CD4-positive, CD25-positive, alpha-beta regulatory T cell (primary cell): ENCODE measurements at places on chromosomes 5 and 9. TPM values are rescaled to one million over a fixed set of nuclear protein-coding genes. Genes with fewer than 3 reads are reported as not detected.

Gene LAMC3
- 0.99 TPM for total RNA-seq

Gene HTR1A
- not detected for total RNA-seq

Gene ENG
- total RNA-seq, result 3.6 TPM

Gene PHF19
- 149 TPM for total RNA-seq

Gene CER1
- not detected for total RNA-seq

Gene IFNA16
- not detected for total RNA-seq

Gene OR1J2
- 0.42 TPM for total RNA-seq

Gene OR1Q1
- 0.72 TPM for total RNA-seq

Gene RASGRF2
- total RNA-seq, result 10.3 TPM

- H3K27ac ChIP-seq, result no peak overlapping the region
- no peak for DNase-seq
- peaks cover 4% of the 10 kb centered on the region for H3K27me3 ChIP-seq
Measured at GRCh38 chr5:149940077-149940574, 4.5 kb downstream of the PDE6A start.

DNA sequence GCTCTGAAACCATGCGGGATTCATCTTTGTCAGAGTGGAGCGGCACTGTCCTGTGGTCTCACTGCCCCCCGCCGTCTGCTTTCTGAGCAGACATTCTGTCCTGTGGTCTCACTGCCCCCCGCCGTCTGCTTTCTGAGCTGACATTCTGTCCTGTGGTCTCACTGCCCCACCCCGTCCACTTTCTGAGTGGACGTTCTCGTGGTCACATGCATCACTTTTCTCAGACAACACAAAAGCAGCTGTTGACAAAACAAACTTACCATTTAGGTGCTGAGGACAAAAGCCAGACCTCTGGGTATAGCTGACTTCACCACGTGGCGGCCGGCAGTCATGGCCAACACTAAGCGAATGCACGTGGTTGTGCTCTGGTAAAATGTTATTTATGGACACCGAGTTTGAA lies 2.8 kb downstream of the LRRC14B start:
- H3K27ac ChIP-seq, result no peak overlapping the region
- H3K27me3 ChIP-seq, result no peaks in the 10 kb centered on the region
- no peak for DNase-seq

DNA sequence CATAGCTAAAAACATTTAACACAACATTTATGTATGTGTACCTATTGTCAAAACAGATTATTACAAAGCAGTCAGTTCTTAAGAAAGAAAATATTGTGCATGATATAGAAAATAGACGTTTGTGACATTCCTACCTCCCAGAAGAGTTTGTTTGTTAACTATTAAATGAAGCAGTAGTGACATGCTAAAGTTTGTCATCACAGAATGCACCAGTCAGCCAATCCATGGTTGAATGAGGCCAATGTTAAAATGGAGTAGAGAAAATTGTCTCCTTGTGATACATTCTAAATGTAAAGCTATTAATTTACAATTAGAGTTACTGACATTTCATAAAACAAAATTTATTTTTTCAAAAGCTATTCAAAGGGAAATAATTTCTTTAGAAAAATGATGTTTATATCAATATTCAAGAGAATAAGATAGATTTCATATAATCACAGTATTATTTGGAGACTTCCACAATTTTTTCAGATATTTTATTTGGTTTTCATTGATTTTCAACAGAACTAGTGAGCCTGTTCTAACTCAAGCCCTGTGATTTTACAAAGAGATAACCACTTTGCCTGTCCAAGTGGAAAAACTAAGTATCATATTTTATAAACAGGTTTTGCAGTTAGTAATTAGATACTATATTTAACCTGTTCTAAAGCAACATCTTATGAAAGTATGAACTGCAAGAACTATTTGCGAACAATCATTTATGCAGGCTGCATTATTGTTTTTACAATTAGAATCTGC lies 176.8 kb downstream of the ISL1 start:
- no peaks in the 10 kb centered on the region for H3K4me1 ChIP-seq
- no peaks in the 10 kb centered on the region for H3K27me3 ChIP-seq
- H3K4me3 ChIP-seq, result no peak overlapping the region

- no peak overlapping the region for H3K4me3 ChIP-seq
- H3K36me3 ChIP-seq, result no peaks in the 10 kb centered on the region
- no peak for DNase-seq
- H3K27me3 ChIP-seq, result peaks cover 19% of the 10 kb centered on the region
Measured at GRCh38 chr9:97737429-97737828, 40.3 kb upstream of the XPA start.

- no peaks in the 10 kb centered on the region for H3K4me1 ChIP-seq
- H3K4me3 ChIP-seq, result no peak overlapping the region
- no peak overlapping the region for H3K27ac ChIP-seq
Measured at GRCh38 chr5:125756456-125756855, 666.8 kb upstream of the GRAMD2B start.

DNA sequence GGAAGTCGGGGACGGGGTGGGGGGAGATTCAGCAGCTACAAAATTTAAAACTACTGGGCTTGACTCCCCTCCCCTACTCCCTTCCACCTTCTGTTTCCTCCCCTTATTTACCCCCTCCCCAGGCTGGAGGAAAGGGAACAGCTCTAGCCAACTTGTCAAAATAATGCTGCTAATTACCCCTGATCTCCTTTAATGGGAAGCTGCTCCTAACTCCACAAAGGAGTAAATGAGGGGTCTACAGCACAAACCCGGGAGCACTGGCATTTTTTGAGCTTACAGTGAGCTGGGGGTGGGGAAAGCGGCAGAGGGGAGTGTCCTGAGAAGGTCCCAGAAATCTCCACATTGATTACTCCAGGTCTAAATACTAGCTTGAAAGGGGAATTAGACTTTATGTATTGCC lies 3.1 kb downstream of the PTCH1 start:
- no peak overlapping the region for H3K4me3 ChIP-seq
- H3K36me3 ChIP-seq, result no peaks in the 10 kb centered on the region
- H3K4me1 ChIP-seq, result peaks cover 49% of the 10 kb centered on the region
- H3K27me3 ChIP-seq, result peaks cover 24% of the 10 kb centered on the region

DNA sequence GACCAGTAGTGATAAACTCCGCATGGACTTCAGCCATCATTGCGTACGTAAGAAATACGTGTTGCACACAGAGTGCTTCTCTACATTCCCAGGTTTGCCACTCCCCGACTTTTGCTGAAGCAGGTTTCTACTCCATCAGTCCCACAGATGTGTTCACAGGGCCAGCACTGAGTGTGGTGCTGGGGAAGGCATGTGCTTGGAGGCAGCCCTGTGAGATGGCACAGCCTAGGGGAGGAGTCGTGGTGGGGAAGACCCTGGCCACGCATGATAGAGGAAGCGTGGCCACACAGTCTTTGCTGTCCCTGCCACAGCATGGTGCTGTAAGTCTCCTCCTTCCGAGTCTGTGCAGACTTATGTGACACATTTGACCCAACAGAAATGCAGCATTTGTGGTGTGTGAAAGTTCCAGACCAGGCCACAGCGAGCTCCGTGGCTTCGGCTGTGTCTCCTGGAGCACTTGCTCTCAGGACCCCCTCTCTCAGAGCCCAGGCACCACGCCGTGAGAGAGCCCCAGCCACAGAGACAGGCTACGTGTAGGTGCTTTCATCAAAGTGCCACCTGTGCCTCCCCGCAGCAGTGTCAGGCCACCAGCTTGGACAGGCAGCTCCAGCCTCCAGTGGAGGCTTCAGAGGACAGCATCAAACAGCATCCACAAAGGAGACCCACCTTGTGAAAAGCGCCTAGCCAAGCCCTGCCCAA lies 197.8 kb downstream of the AUH start:
- no peak overlapping the region for H3K4me3 ChIP-seq
- H3K36me3 ChIP-seq, result no peaks in the 10 kb centered on the region
- no peaks in the 10 kb centered on the region for H3K27me3 ChIP-seq
- peaks cover 20% of the 10 kb centered on the region for H3K4me1 ChIP-seq

- DNase-seq, result no peak
- H3K4me3 ChIP-seq, result no peak overlapping the region
- no peaks in the 10 kb centered on the region for H3K4me1 ChIP-seq
- no peaks in the 10 kb centered on the region for H3K27me3 ChIP-seq
- H3K27ac ChIP-seq, result no peak overlapping the region
- no peaks in the 10 kb centered on the region for H3K36me3 ChIP-seq
Measured at GRCh38 chr9:106954558-106954957, 91.6 kb downstream of the ZNF462 start.

DNA sequence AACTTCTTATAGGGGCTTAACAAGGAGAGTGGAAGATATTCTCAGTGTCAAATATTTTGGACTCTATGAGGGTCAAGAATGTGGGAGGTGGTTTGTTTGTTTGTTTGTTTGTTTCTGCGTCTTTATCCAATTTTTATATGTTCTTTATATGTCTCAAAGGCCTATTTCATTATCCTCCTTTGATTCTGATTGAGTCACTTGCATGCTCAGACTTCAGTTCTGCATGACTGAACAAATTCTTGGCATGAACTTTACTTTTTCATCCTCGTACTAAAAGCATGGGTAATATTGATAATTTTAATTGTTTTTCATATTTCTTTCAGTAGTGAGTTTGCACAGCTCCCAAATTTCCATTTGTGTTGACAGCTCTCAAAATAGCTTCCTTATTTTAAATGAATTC lies 19.2 kb upstream of the ERBIN start:
- H3K4me3 ChIP-seq, result no peak overlapping the region
- no peaks in the 10 kb centered on the region for H3K36me3 ChIP-seq
- no peak for DNase-seq
- no peak overlapping the region for H3K27ac ChIP-seq
- no peaks in the 10 kb centered on the region for H3K4me1 ChIP-seq

- H3K4me1 ChIP-seq, result peaks cover 9% of the 10 kb centered on the region
- H3K27me3 ChIP-seq, result no peaks in the 10 kb centered on the region
- H3K27ac ChIP-seq, result no peak overlapping the region
- DNase-seq, result peak; percentile 74
- no peaks in the 10 kb centered on the region for H3K36me3 ChIP-seq
- H3K4me3 ChIP-seq, result no peak overlapping the region
Measured at GRCh38 chr9:112097712-112098688, 77.1 kb downstream of the SUSD1 start.

DNA sequence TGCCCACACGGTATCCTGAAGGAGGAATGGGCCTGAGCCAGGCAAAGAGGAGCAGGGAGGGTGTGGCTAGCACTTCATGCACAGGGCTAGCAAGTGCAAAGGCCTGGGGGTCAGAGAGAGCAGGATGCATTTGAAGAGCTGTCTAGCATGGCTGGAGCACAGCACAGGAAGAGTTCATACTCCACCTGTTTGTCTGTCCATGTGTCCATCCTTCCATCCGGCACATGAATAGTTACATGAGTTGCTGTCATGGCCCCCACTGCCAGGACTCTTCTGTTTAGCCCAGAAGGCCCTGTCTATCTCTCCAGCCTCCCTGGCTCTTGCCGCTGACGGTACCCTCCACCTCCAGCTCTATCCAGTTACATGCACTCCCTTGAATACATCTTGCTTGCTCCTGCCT lies 17.1 kb downstream of the RGS3 start:
- no peaks in the 10 kb centered on the region for H3K36me3 ChIP-seq
- no peaks in the 10 kb centered on the region for H3K27me3 ChIP-seq
- peaks cover 6% of the 10 kb centered on the region for H3K4me1 ChIP-seq
- no peak overlapping the region for H3K4me3 ChIP-seq
- no peak overlapping the region for H3K27ac ChIP-seq

- no peaks in the 10 kb centered on the region for H3K36me3 ChIP-seq
- H3K4me1 ChIP-seq, result no peaks in the 10 kb centered on the region
- no peak overlapping the region for H3K27ac ChIP-seq
- no peak for DNase-seq
- H3K4me3 ChIP-seq, result no peak overlapping the region
Measured at GRCh38 chr5:131877873-131878272, 67.6 kb downstream of the MEIKIN start.

DNA sequence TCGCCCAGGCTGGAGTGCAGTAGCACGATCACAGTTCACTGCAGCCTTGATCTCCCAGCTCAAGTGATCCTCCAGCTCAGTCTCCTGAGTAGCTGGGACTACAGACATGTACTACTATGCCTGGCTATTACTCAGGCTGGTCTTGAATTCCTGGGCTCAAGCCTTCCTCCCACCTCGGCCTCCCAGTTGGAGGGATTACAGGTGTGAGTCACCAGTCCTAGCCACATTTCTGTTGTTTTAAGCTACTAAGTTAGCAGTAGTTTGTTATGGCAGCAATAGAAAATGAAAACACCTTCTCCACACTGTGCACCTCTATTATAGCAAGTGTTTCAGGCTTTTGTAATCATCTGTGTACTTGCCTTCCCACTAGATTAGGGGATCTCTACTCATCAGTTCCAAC lies 588.9 kb upstream of the TLE4 start:
- no peak overlapping the region for H3K4me3 ChIP-seq
- DNase-seq, result no peak
- H3K27ac ChIP-seq, result no peak overlapping the region

- no peaks in the 10 kb centered on the region for H3K27me3 ChIP-seq
- H3K4me1 ChIP-seq, result peaks cover 22% of the 10 kb centered on the region
- no peak overlapping the region for H3K27ac ChIP-seq
- no peak overlapping the region for H3K4me3 ChIP-seq
- no peak for DNase-seq
- H3K36me3 ChIP-seq, result no peaks in the 10 kb centered on the region
Measured at GRCh38 chr9:125524583-125525355, 182.2 kb downstream of the MAPKAP1 start.

- no peaks in the 10 kb centered on the region for H3K27me3 ChIP-seq
- no peak overlapping the region for H3K27ac ChIP-seq
- peaks cover 10% of the 10 kb centered on the region for H3K4me1 ChIP-seq
- DNase-seq, result no peak
Measured at GRCh38 chr9:68951879-68952659, 61.8 kb downstream of the PRKACG start.

DNA sequence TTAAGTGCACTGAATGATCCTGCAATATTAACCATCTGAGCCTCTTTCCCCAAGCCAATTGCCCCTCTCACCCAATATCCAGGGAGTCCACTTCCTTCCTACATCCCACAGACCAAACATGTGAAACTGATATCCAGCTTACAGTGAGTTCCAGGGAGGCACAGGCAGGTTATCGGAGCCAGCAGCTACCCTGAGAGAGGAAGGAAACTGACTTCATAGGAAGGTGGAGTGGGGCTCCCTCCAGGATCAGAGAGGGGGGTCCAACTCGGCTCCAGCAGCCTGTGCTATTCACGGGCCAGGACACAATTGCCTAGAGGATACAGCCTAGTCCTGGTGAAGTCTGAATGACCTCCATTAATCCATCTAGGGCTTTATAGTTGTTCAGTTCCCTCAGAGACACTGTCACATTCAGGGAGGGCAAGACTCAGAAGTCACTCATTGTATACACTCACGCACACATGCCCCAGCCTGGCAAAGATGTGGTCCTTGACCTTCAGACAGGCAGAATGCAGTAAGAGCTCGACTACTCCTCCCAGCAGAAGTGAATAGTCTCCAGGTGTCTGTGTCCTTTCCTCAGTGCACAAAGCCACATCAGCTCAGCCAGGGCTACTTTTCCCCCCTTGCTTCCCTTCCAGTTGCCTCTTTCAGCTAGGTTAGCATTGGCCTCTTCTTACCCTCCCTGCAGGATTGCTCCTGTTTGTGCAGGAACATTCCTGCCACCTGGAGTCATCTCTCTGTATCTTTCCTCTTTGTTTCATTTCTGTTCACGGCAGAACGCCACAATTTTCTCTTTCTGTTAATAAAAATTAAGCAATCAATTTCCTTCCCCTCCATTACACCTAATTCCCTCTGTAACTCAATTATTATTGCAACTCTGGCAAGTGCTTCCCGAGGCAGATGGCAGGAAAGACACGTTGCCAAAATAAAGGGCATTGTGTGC lies 501.7 kb downstream of the ARHGEF28 start:
- DNase-seq, result no peak
- H3K4me1 ChIP-seq, result no peaks in the 10 kb centered on the region
- peaks cover 3% of the 10 kb centered on the region for H3K27me3 ChIP-seq

GRCh38 chr5:20000416-20000815 lies 12.4 kb upstream of the CDH18 start:
- H3K4me3 ChIP-seq, result no peak overlapping the region
- H3K4me1 ChIP-seq, result no peaks in the 10 kb centered on the region
- no peak overlapping the region for H3K27ac ChIP-seq
- no peaks in the 10 kb centered on the region for H3K27me3 ChIP-seq
